ENCODE measurements at places on chromosomes 13 and 19.

DNA sequence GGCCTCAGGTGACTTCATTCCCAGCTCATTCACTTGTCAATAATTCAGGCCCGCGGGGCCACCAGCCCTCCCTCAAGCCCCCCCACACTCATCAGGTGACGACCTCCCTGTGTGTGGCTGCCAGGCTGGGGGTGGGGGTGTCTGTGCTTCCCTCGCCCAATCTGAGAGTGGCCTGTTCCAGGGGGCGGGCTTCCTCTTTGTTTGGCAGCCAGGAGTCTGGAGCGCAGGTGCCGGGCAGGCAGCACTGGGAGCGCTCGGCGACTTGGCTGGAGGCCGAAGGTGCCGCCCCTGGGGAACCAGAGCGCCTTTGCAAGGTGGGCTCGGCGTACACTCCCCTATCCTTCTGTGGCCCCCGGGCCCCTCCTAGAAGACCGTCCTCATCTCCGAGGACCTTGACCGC, 5.4 kb upstream of the ZNF98 start:
- DNase-seq = no peak

GRCh38 chr13:98080280-98080679, 62.6 kb upstream of the FARP1 start:
- DNase-seq = no peak

DNA sequence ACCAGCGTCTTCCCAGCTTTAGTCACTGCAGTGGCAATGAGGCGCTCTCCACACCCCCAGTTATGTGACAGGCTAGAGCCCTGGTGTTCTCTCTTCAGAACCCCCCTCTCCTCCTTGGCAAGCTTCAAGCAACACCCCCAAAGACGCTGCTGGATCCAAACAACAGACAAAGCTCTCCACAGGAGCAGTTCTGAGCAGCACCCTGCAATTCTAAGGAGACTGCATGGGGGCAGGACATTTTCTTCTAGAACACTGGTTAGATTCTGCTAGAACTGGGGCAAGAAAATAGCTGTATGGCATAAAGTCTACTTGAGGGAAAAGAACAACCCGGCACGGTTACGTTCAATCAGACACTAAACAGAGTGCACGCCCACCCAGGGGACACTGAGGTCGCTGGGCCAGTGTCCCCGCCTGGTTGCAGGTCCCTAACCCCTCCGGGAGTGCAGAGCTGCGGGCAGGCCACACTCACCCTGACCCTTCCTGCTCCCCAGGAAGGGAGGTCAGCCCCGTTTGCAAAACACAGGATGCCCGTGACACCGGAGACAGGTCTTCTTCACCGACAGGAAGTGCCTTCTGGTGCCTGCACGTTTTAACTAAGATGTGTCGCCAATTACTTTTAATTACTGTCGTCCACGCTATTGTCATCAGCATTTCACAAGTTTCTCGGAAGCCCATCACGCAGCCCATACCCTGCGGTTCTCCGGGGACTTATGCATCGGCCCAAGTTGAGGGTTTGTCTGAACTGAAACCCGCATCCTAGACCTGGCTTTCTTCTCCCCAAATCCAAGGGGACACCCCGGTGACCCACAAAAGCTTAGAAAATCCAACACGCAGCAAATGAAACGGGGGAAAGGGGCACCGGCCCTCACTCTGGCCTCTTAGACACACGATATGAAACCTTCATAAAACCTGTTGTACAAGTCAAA, 943 bp downstream of the GJB6 start:
- no peak for DNase-seq

- no peak for DNase-seq
Observed at GRCh38 chr13:47831265-47831664, 169.8 kb downstream of the SUCLA2 start.

DNA sequence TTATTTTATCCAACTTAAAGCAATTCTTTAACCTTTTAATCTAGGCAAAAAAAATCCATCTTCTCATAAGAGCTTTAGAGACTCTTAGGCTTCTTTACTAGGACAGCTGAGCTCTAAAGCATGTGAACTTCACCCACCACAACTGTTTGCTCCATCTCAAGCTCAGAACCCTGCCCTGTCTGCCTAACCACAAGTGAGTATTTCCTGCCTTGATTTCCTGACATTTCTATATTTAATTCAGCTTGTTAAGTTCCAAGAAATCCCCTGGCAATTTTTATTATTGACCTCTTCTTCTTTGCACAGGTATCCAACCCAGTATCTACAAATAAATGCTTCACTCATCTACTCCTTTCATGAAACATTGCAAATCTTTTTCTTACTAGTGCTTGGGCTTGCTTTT, 21.1 kb upstream of the CEACAM21 start:
- no peak for DNase-seq

GRCh38 chr13:28401303-28402056, 93.4 kb downstream of the FLT1 start:
- no peak for DNase-seq

GRCh38 chr13:31012655-31013024, 80.2 kb downstream of the TEX26 start:
- DNase-seq = peak; percentile 16

DNA sequence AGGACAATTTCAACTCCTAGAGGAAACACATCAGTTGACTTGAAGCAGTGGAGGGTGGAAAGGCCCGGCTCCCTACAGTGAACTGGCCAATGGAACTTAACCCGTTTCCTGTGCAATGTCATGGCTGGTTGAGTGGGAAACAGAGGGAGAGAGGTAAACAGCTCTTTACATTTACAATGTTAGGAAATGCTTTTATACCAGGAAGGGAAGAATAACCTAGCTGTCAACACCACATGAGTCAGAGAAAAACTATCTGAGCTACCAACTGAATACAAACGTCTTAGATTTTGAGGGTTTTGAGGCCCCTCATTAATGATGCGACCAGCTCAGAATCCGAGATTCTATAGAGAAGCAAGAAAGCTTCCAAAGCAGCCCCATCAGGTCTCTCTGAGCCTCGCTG, 36.7 kb downstream of the CARD8 start:
- DNase-seq = no peak

GRCh38 chr13:70183041-70183440, 74.8 kb upstream of the KLHL1 start:
- no peak for DNase-seq

DNA sequence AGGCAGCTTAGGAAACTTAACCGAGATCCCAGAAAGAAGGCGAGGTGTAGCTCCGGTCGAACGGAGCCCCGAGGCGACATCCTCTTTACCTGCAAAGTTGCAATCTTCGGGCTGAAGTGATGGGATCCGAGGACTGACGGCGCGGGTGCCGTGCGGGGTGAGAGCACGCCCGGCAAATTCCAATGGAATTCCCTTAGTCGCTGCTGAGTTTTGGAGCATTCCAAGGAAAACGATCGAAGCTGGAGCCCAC, 141 bp downstream of the TRPC4 start:
- DNase-seq = no peak
